Cardiac septum (tissue), 1 donor: ENCODE measurements at places on chromosomes 1 and 21.

DNA sequence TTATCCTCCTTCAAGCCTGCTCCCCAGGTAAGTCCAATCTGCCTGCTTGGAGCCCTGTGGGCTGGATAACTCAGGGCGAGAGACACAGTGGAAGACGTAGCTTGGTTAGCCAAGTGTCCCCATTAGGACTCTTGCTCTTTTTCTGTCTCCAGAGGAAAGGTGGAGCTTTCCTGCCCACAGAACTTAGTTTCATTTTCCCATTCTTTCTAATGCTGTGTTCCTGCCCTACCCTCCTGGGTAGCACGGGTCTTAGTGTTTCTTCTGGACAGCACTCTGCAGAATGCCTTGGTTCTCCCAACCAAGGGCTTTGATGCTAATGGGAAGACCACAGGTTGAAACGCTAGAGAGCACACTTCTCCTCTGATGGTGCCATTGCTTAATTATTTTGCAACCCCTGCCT, 92.5 kb upstream of the LRRC8D start:
- no peak for DNase-seq

- DNase-seq: no peak
These were observed 246.5 kb downstream of the TOMM20 start for GRCh38 chr1:234881893-234882771.

DNA sequence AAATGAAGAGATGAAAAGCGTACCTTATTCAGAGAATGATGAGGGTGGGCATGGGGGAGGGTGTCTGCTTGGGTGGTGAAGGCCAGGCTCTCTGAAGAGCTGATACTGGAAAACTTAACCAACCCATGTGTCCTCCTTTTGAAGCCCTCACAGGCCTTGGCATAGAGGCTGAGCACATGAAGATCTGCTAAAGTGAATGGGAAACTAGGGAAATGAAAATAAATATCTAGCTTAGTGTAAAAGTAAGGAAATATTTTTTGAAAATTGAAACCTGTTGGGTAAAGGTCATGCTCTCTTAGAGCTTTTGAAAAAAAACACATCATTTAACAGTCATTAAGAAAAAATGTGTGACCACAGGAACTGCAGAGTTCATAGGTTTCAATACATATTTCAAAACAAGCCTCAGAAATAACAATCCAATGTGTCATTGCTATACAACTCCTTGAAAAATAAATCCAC, 40.5 kb upstream of the RALGPS2 start:
- no peak for DNase-seq

- no peak for DNase-seq
These were observed 1.1 kb upstream of the CIART start for GRCh38 chr1:150281221-150281757.

- no peak for DNase-seq
These were observed 15.8 kb upstream of the CYB5R1 start for GRCh38 chr1:202982715-202983430.
